ENCODE measurements at places on chromosomes 6 and 20.
A peak's percentile ranks its signal among the peaks of the same experiment; 100 is the strongest.

GRCh38 chr20:52118696-52119095 is 72.9 kb downstream of the ZFP64 start:
- no peak for DNase-seq

DNA sequence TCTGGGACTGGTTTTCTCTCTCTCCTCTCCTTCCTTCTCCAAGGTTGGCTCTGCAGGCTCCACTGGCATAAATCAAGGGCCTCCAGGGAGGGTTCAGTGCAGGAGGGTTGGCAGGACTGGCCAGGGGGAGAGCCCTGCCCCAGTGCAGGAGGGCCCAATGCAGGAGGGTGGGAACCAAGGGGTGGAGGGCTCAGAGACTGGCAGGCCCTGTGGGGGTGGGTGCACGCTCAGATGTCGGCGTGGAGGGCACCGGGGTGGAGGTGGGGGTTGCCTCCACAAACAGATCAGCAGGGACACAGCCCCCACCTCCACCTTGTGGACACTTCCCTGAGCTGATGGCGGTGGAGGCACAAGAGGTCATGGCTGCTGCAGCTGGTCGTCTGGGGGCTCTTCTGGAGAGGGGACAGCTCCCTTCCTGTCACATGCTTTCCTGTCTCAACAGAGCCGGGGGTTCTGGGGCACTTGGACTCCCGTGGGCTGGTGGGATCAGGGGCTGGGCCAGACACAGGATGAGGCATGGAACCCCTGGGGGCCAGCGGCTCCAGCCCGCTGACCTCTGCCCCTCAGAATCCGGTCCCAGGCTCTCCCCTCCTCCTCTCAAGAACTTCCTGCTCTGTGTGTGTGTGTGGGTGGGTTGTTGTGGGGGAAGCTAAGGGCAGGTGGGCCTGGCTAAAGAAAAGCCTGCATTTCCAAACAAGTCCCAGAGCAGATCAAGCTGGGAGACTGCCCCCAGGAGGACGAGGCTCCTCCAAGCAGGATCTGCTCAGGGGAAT is 2.7 kb upstream of the ABHD16B start:
- DNase-seq: no peak

DNA sequence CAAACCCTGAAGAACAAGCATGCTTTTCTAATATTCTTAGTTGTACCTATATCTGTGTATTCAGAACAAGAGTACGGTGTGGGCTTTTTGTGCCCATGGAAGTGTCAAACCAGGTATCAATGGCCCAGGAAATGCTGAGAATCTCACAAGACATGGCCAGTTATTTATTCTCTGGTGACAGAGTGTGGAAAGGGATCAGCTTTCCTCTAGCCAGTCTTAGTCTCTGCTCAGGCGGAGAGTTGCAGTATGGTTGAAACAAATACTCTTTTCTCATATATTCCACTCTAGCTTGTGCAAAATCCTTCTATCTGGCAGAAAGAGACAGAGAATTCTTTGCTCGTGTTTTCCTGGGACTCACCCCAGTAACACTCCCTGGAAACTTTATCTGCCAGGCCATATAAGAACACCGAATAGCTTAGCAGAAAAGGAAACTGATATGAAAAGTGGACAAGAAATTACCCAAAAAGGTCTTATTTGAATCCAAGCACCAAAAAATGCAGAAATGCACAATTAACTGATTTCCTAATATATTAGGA is 173.3 kb upstream of the RSPO3 start:
- DNase-seq: no peak

- no peak for DNase-seq
These were observed 838.4 kb downstream of the DHX35 start for GRCh38 chr20:39800548-39800947.

DNA sequence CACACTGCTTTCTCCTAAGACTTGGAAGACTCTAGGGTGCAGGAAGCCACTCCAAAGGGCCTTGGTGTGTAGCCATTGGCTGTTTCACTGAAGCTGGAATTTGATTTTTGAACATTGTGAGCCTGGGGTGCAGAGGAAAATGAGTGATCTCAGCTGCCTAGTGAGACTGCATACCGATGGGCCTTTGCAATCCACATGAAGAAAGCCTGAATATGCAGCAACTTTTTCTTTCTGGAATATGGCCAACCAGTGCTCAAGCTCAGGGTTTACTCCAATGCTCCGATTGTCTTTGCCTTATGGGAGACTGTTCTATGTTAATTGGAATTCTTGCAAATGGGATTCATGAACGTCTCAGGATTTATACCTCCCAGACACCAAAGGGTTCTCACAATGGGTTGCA is 242.6 kb downstream of the DOK5 start:
- DNase-seq: no peak

GRCh38 chr6:96014846-96015517 is 792 bp upstream of the FUT9 start:
- DNase-seq: no peak

DNA sequence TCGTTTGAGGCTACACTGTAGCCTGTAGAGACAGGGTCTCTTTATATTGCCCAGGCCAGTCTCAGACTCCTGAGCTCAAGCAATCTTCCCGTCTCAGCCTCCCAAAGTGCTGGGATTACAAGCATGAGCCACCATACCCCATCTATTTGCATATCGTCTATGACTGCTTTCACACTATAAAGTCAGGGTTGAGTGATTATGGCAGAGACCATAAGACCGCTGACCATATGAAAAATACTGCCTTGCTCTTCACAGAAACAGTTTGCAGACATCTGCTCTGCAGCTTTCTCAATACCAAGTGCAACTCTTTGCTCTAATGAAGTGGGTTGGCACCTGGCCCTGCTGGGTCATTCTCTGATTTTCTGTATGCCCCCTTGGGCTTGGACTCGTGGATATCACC is 79.5 kb upstream of the PAK5 start:
- DNase-seq: no peak

DNA sequence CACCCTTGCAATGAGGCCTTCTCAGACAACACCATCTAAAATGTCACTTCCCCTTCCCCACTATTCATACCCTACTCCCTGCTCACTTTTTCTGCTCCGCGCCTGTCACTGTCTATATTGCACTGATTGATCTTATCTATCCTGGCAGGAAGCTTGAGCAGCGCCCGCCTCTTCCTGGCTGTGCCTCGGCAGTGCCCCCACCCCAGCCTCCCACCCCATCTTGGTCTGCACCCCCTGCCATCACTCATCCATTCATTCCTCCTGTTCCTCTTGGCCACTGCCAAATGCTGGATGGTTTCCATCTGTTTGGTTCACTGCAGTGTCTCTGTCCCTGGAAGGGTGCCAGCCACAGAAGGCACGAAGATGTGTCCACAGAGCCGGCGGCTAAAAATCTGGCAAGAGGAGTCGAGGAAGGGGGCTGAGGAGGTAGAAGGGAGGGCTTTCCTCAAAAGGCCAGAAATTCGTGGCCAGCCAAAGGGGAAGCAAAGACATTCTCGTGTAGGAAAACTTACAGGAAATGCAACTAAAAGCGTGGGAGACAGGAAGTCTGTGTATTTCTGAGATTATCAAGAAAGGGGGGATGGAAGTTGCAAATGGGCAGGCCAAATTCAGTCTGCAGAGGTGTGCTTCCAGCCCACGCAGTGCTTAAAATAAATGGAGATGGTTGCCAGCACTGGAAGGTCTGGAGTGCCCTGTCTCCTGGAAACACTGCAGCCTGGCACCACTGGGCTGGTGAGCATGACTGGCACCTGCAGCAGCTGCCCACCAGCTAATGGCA is 27.6 kb downstream of the SYNJ2 start:
- DNase-seq: no peak

DNA sequence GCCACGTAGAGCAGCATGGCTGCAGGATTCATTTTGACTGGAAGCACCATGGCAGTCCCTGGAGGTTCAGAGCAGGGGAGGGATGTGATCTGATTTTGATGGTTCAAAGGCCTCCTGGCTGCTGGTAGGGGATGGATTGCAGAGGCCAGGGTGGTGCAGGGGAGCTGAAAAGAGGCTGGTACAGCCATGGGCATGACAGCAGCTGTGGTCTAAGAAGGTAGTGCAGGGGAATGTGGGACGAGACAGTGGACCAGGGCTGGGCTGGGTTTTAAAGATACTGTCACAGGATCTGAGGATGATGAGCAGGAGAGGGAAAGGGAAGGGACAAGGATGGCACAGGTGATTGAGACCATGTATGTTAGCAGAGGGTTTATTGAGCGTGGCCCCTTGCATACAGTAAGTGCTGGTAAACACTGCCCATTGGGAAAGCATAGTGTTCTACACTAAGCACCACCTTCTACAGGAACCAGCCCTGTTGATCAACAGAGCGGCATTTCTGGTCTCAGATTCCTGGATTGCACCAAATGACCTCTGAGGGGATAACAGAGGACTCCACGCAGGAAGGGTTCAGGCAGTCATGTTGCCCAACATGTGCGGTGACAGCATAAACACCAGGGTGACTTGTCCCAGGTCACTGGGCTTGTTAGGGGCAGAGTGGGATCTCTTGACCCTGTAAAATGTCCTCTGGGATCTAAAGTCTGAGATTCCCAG is 14.5 kb upstream of the SIRPA start:
- no peak for DNase-seq

DNA sequence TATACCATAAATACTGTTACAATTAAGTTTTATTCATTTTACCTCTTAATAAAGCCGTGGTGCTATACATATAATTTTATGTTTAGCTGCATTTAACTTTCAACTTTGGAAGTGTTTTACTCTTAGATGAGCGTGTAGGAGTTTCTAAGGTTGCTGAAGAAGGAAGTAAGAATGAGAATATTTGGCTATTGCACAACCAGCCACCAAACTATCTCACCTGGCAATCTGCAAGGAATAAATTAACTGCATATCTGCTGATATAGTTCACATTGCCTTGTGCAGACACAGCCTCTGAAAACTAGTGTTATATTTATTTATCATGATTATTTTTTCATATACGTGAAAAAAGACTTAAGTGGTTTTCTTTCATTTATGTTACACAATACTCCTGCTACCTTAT is 230.4 kb downstream of the PLCB1 start:
- no peak for DNase-seq

DNA sequence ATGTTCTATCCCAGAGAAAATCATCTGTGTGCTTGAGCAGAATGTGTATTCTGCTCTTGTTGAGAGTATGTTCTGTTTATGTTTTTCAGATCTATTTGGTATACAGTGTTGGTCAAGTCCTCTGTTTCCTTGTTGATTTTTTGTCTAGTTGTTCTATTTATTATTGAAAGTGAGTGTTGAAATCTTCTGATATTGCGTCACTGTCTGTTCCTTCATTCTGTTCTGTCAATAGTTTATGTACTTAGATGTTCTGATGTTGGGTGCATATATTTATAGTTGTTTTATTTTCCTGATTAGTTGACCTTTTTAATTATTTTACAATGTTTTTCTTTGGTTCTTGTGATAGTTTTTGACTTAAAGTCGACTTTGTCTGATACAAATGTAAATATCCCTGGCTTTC is 458.7 kb upstream of the HSF2 start:
- no peak for DNase-seq

DNA sequence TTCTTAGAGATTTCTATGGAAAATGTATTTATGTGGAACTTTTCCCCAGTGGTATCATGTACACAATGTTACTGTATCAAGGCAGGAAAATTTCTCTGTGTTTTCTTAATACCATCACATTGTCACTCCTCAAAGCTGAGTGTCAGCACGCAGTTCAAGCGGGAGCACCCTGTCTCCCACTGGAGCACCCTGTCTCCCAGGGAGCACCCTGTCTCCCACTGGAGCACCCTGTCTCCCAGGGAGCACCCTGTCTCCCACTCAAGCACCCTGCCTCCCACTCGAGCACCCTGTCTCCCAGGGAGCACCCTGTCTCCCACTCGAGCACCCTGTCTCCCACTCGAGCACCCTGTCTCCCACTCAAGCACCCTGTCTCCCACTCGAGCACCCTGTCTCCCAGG is 51.3 kb downstream of the PSMG4 start:
- peak; percentile 49 for DNase-seq

- no peak for DNase-seq
These were observed 62.1 kb upstream of the BHLHE23 start for GRCh38 chr20:63068711-63069367.

DNA sequence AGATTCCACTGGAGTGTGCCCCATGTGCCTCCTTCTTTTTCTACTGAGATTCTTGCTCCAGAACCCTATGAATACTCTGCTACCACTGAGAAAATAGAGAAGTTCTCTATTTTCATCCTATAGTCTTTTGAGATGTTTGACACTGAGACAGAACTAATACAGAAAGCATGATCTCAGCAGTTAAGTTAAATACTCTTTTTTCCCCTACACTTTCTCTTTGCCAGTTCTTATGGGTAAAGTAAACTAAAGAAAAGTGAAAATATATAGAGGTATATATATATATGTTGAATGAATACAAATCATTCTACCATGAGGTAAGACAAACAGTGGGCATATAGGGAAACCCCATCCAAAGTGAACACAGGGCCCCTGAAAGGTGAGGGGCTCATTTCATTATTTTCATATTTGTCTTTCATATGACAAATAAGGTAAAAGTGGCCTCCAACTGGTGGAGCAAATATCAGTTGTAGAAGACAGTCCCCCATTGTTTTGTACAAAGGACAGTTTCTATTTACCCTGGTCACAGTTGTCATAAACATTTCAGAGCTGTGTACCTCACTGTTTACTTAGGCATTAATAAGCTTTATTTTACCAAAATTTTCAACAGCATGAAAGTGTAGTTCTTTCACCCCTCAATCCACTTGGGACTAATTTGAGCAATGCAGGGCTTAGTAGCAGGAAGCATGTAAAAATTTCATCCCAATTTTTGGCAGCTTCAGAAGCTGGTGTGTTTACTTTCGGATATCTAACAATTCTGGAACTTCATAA is 188.3 kb upstream of the MARCKS start:
- no peak for DNase-seq

- no peak for DNase-seq
These were observed 748 bp upstream of the ATP9A start for GRCh38 chr20:51768759-51769517.

DNA sequence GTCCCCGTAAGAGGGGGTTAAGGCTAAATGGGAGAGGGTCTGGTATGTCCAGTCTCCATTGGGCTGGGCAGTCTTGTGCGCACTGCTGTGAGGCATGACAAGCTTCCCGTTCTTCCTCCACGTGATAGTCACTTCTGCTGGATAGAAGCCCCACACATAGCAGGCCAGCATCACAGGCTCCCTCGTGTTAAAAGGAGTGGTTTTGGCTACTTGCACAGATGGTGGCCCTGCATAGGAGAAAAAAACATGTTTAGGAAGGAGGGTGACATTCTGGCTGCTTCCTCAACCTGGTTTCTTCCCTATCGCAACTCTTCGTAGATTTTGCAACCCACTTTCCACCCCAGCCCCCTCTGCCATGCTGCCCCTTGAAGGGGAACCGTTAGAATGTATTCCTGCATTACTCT is 3.6 kb downstream of the HLA-DMB start:
- DNase-seq: no peak

GRCh38 chr20:58630063-58630462 is 21.0 kb upstream of the STX16 start:
- DNase-seq: no peak

- no peak for DNase-seq
These were observed 25.5 kb upstream of the MAPK13 start for GRCh38 chr6:36104836-36105235.

DNA sequence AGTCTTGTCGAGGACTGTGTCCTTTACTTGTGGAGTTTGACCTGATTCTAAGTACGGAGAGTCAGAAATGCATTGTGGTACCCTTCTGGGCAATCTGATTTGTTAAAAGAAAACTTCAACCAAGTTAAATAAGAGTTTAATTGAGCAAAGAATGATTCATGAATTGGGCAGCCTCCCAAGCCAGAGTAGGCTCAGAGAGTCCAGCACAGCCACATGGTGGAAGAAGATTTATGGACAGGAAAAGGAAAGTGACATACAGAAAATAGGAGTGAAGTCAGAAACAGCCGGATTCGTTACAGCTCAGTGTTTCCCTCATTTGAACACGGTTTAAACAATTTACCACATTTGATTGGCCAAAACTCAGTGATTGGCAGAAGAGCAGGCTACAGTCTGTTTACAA is 329.2 kb downstream of the DHX35 start:
- DNase-seq: no peak
